ENCODE measurements at places on chromosomes 2 and 18.

- no peak for DNase-seq
Observed at GRCh38 chr2:45105050-45105582, 95.9 kb upstream of the SIX2 start.

- no peak for DNase-seq
Observed at GRCh38 chr2:109525836-109526235, 87.9 kb downstream of the SEPTIN10 start.

DNA sequence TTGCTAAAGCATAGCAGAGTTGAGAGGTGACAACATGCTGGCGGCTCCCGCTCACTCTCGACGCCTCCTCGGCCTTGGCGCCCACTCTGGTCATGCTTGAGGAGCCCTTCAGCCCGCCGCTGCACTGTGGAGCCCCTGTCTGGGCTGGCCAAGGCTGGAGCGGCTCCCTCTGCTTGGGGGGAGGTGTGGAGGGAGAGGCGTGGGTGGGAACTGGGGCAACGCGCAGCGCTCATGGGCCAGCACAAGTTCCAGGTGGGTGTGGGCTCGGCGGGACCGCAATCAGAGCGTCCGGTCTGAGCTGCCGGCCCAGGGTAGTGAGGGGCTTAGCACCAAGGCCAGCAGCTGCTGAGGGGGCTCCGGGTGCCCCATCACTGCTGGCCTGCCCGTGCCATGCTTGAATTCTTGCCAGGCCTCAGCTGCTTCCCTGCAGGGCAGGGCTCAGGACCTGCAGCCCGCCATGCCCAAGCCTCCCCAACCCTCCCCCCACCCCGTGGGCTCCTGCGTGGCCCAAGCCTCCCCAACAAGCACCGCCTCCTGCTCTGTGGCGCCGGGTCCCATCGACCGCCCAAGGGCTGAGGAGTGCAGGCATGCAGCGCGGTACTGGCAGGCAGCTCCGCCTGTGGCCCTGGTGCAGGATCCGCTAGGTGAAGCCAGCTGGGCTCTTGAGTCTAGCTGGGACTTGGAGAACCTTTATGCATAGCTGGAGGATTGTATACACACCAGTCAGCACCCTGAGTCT lies 2052.8 kb upstream of the CELF4 start:
- no peak for DNase-seq

DNA sequence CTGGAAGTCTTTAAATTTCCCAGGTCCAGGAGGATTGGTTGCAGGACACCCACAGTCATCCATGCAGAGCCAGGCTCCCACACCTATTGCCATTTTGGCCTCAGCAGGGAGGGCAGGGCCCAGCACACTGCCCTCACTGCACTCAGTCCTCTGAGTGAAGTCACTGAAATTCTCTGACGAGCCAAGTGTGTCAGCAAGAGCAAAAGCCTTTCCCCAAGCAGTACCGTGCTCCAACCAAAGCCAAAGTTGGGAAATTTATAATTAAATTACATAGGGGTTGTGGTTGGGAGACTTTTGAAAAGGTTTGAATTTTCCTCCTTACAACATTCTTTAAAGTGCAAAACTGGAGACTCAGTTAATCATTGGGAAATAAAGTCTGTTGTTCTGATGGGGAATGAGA lies 98.5 kb upstream of the CD226 start:
- no peak for DNase-seq

DNA sequence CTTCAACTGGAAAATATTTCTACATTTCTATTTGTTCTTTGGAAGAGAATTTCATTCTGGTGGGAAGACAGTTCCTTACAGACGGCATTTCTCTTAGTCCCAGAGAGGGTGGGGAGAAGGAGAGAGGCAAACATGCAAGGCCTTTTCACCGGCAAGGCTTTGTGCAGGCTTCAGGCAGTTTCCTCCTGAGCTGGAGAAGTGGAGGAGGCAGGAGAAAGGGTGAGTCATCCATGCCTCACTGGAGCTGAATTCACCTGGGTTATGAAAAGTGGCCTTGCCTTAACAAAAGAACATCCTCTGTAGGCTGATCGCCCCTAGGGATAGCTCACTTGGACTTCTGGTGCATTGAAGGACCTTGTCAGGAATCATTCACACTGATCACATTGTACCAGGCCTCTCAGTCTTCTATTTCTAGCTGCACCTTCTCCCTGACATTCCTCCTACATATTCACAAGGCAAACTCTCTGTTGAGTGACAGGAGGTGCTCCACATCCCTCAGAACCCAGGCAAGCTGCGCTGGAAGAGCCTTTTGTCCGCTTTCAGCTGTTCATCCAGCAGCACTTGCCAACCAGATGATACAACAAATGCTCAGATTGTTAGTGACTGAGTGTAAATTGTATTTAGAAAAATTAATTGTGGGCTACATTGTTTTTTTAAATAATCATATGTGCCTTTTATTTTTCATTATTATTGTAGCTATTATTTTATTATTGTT lies 796.1 kb downstream of the DCDC2C start:
- no peak for DNase-seq

DNA sequence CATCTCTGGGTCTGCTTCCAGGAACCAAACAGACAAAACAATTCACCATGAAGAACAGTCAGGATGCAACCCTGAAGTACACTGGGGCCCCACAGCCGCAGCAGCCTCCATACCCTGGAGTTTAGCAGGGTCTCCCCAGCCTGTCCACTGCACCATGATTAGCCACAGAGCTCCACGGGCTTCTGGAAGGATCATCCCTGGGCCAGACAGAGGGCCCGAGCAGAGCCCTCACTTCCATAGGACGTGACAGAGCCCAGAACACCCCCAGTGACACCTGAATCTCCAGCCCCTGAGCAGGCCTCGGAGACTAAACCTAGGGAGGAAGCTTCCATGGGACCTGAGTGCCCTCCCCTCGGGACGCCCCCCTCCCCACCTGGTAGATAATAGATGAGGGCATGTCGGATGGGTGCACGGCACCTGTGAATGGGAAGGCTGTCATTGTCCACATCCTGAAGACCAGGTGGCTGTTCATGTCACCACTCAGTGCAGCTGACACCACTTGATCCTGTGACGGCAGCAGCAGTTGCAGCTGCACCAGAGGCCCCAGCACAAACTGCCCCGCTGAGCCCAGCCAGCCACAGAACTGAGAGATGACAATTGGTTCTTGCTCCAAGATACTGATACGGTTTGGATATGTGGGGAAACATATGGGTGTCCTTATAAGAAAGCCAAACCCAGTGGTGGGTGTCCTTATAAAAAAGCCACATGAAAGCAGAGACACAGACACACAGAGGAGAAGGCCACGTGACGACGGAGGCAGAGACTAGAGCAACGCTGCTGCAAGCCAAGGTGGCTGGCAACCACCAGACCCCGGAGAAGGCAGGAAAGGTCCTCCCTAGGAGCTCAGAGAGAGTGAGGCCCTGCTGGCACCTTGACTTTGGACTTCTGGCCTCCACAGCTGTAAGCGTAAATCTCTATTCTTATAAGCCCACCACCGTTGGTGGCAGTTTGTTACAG lies 23.2 kb downstream of the KIF1A start:
- DNase-seq, result no peak

GRCh38 chr18:61554117-61554776 lies 221.0 kb downstream of the CDH20 start:
- no peak for DNase-seq

- no peak for DNase-seq
Observed at GRCh38 chr2:224278531-224278930, 123.4 kb downstream of the FAM124B start.

- DNase-seq, result no peak
Observed at GRCh38 chr18:59906203-59906602, 6.4 kb downstream of the PMAIP1 start.

- DNase-seq, result no peak
Observed at GRCh38 chr2:180715044-180715443, 265.4 kb upstream of the UBE2E3 start.

GRCh38 chr2:36444216-36444936 lies 88.8 kb downstream of the CRIM1 start:
- no peak for DNase-seq

GRCh38 chr2:118671701-118672454 lies 175.6 kb downstream of the EN1 start:
- no peak for DNase-seq

GRCh38 chr2:190649798-190650390 lies 1.0 kb downstream of the NAB1 start:
- DNase-seq, result no peak
